ENCODE measurements at places on chromosomes 13 and 19.

GRCh38 chr19:42150911-42151361 is 18.7 kb upstream of the POU2F2 start:
- DNase-seq: no peak

GRCh38 chr19:2739602-2740313 is at the start of gene SLC39A3:
TSS of gene SLC39A3 (minus strand) at chr19:2740017. CDS start at chr19:2737257, 2,760 bp downstream.
- DNase-seq: peak; percentile 99

DNA sequence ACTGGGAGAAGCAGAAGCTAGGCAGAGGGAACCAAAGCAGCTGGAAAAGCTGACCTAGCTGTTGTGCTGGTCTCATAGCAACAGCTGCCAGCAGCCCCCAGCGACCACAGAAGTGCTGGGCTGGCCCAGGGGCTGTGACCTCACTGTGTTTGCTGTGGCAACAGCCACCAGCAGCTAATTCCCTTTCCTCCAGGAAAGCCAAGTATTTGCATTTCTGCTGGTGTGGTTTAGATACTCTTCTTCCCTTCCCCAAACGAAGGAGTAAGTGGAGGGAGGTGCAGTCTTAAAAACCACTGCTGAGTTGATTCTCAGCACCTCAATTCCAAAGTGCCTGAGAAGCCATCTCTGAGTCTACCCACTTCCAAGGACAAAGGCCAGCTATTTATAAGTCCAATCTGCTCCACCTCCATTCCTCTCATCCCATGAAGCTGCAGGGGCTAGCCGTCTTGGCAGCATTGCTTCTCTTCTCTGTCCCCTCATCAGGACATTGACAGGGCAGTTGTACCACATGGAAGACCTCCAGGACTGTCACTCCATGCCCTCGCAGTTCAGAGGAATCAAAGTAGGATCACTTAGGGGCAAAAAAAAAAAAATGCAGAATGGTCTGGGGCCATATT is 11.5 kb upstream of the CCDC97 start:
- no peak for DNase-seq

DNA sequence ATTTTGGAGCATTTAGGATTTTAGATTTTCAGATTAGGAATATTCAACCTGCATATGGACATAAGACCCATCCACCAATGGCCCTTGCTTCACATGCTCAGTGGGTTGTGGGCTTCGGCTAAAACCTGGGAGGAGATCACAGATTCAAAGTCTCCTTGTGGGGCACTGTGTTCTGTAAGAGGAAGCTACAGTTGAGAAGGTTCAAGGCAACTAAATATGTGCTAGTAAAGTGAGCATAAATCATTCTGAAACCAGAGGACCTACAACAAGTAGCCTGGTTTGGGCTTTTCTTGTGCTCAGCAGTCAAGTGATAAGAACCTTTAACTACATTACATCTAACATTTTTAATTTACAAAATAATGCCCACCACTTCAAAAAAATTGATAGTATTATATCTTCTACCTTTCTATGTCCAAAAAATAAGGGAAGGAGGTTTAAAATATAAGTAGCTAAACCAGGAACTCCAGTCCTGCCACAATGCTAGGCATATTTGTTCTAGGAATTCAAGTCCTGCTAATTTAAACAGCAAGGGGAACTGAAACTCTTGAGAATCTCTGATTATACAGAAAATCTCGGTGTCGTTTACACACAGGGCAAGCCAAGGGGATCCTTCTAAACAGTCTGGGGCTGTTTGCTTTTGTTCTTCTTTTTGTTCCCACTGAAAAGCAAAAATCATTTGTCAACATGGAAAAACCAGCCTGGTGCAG is 36.6 kb downstream of the FOXO1 start:
- DNase-seq: no peak

DNA sequence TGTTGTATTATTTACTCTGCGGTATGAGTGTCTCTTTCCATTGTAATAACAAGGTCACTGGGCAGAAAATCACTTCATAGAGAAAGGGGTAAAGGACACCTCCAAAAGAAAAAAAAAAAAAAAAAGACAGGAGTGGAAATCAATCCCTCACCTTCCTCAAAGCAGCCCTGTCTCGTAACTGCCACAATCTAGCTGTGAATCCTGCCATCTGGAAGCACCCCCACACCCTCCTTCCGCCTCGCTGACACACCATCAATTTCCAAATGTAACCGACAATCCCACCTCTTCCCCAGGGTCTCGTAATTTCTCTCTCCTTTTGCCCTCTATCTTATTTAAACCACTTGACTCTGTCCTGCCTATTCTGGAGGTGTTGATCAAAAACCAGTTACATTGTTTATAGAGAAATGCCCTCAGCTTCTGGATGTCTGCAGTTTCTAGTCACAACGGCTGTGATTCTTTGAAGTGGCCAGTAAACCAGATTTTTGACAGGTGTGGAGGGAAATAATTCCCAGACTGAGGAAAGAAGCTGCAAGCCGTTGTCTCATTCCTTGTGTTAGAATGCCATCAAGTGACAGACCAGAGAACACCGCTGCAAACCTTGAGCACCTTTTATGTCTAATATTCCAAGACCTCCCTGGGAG is 9.1 kb upstream of the POP4 start:
- DNase-seq: no peak

- DNase-seq: no peak
Observed at GRCh38 chr13:95723438-95723837, 46.5 kb downstream of the DNAJC3 start.

GRCh38 chr13:29284726-29285125 is 310.8 kb downstream of the SLC7A1 start:
- no peak for DNase-seq

DNA sequence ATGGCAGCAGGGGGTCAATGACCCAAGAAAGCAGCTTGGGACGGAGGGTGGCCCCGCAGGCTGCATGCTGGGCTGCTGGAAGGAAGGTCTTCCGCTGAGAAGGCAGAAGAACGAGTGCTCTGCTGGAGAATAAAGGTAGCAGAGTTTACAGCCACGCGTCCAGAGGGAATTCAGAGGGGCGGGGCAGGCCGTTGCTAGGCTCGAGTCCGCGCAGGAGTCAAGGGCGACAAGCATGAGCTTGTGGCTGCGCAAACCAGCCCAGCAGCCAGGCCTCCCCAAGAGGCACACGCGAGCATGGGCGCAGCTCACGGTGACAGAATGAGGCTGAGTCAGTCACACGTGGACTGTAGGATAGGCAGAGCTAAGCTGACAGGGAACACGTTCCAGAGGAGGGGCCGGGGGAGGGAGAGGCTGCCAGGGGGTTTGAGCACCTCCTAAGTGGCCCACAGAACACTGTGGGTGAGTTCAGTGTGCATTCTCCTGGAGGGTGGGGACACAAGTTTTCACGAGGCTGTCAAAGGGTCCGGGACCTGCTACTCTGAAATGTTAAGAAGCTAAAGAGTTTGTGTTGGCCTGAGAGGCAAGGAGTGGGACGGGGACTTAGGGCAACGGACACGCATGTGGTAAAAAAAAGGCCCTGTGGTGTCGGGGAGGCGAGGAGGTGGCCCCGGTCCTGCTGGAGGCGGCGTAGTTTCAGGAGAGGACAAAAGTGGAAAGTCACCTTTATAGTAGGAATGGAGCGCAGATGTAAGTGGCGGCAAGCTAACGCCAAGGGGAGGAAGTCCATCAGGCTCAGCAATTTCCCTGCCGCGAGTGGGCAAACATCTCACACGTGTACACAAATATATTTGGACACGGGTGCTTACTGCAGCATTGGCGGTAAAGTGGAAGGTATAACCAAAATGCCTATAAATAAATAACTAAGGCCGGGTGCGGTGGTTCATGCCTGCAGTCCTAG is 17.7 kb downstream of the RFX2 start:
- no peak for DNase-seq

GRCh38 chr13:23021906-23022305 is 158.9 kb upstream of the SGCG start:
- no peak for DNase-seq

GRCh38 chr13:31717583-31717982 is 21.7 kb upstream of the RXFP2 start:
- DNase-seq: no peak

Data from stimulated activated CD4-positive, alpha-beta T cell treated with anti-CD3 and anti-CD28 coated beads, Interleukin-4, amount 100 ng/mL, for 1 hour (primary cell).